ENCODE measurements at places on chromosomes 6 and 20. TPM values are rescaled to one million over a fixed set of nuclear protein-coding genes. Genes with fewer than 3 reads are reported as not detected.

Gene HDGFL1
- total RNA-seq: under 0.01 TPM

Gene FOXQ1
- total RNA-seq: 1.2 TPM

Gene THEMIS
- 0.41 TPM for total RNA-seq

Gene TFAP2C
- 2.4 TPM for total RNA-seq

Gene IMPG1
- total RNA-seq: not detected

Gene SLC22A7
- total RNA-seq: 0.41 TPM

Gene TMEM244
- total RNA-seq: 1.2 TPM

Gene LINC00237
- 0.82 TPM for total RNA-seq

Gene DZANK1
- total RNA-seq: 5.3 TPM

Gene ZFAND3
- 21.2 TPM for total RNA-seq

Gene GSTA4
- total RNA-seq: 119 TPM

Gene MYCT1
- total RNA-seq: 4.5 TPM

Gene TRIM40
- not detected for total RNA-seq

Gene TMEM74B
- 9.4 TPM for total RNA-seq

Gene CFAP61
- 2.0 TPM for total RNA-seq

Gene TFAP2D
- total RNA-seq: 2.9 TPM

Gene PSORS1C2
- total RNA-seq: not detected

Gene TCF21
- not detected for total RNA-seq

Gene CLIC5
- total RNA-seq: 1.2 TPM

Gene CRISP2
- total RNA-seq: 0.82 TPM

Gene PBX2
- total RNA-seq: 11.8 TPM

Gene NKAIN4
- 14.7 TPM for total RNA-seq

Gene GJA1
- total RNA-seq: 91.3 TPM

Gene XRN2
- 96.2 TPM for total RNA-seq

Gene EPB41L1
- 58.7 TPM for total RNA-seq

Gene HLA-DRB5
- total RNA-seq: 1.6 TPM

Gene CTAGE9
- total RNA-seq: not detected

Gene PRDM13
- not detected for total RNA-seq

Gene NMBR
- 4.9 TPM for total RNA-seq

Gene LPA
- total RNA-seq: 1.2 TPM

Gene ULBP1
- total RNA-seq: 1.6 TPM

Gene COL9A3
- 10.2 TPM for total RNA-seq

Gene FAM83D
- total RNA-seq: 2.4 TPM

Gene ZHX3
- total RNA-seq: 14.3 TPM

Gene PHACTR3
- 40.8 TPM for total RNA-seq

Gene PTCRA
- not detected for total RNA-seq
